Breast epithelium (tissue), 4 donors: ENCODE measurements at places on chromosomes 2 and 18.

GRCh38 chr2:768451-768850, 91.2 kb upstream of the TMEM18 start:
- DNase-seq, result no peak

- no peak for DNase-seq
Observed at GRCh38 chr2:191719261-191719660, 41.3 kb downstream of the NABP1 start.

DNA sequence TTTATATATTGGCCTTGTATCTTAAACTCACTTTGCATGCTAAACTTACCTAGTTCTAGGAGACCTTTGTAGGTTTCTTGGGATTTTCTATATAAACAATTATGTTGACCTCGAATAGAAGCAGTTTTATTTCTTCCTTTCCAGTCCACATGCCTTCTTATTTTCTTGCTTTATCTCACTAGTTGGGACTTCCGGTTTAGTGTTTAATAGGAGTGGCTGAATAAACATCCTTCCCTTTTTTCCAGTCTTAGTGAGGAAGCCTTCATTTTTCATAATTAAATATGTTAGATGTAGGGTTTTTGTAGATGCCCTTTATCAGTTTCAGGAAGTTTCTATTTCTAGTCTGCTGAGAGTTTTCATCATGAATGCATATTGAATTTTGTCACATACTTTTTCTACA, 347.3 kb upstream of the HNRNPA3 start:
- DNase-seq, result no peak

GRCh38 chr2:223041527-223042109, 10.4 kb upstream of the KCNE4 start:
- no peak for DNase-seq

DNA sequence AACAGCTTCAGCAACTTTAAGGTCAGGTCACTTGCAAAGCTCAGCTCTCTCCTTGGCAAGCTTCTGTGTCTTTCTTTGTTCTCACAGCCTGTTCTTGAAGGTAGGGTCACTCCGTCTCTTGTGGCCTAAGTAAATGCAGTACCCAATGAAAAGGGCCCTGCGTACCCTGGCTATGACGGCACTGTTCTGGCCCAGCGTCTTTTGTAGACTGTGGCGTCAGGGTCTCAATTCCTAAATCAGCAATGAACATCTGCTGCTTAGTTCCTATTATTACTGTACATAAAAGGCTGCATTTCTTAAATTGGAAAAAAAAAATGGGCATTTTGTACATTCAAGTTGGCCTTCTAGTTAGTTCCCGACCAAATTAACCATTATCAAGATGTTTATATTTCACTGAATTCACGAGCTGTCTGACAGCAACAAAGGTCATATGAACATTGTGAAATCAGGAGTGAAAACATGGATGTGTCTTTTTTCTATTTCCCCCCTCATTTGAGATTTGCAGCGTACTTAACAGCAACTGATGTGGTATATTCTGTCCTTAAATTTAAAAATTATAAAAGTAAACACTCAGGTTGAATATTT, 17.0 kb upstream of the MTCL1 start:
- no peak for DNase-seq
